ENCODE measurements at places on chromosomes 5 and 9.

GRCh38 chr9:123315635-123316034 lies 40.4 kb upstream of the CRB2 start:
- no peak for DNase-seq

DNA sequence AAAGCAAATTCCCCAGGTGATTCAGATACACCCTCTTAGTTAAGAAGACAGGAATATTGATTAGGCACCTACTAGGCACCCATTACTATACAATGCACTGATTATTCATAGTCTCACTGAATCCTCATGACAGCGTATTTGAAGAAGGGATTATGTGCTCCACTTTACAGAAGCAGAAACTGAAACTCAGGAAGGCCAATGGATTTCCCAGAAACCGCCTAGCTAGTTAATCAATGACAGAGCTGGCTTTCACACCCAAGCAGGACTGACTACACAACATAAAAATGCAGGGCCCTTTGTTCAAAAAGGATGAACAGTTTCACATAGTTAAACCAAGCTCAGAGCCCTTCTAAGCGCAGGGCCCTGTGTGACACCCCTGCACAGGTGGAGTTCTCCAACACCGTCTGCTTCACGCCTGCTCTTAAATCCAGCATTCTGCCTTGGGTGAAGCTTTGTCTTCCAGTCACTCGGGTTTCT lies 117.3 kb downstream of the TTLL11 start:
- no peak for DNase-seq

- DNase-seq, result no peak
These were observed 218.5 kb downstream of the PLK2 start for GRCh38 chr5:58241389-58241788.

DNA sequence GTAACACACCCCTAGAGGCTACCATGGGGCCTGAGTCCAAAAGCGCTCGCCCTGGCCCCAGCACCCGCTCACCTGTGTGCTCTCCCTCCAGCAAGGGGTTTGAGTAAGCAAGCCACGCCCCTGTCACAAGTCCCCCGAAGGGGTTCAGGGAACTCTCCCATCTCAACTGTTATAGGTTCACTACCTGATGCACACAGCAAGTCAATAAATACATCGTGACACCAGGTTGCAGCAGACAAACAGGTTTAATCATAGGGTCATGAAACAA lies 8.4 kb upstream of the CREBRF start:
- DNase-seq, result no peak

DNA sequence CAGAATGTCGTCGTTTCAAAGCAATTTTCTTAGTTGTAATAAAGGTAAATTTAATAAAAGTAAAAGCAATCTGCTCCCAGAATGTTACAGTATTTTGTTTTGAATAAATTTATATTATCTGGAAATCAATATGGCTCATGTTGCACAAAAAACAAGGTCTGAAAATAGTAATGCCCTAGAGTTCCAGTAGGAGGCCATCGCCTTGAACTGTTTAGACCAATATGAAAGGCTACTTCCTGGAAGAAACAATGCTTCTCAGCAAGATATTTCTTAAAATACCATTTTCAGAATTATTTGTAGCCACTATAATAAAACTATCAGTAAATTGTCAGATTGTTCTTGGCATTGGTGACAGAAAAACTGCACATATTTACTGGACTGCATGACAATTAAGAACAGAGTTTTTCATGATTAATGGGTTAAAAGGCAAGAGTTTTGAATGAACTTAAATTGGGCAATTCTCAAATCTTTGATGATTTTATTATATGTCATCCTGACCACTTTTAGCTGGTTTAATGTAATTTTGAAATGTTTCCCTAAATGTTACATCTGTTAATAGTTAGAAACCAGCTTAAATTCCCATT lies 153.2 kb downstream of the COMMD10 start:
- DNase-seq, result no peak

- DNase-seq, result no peak
These were observed 11.4 kb upstream of the ARSI start for GRCh38 chr5:150313921-150314716.

DNA sequence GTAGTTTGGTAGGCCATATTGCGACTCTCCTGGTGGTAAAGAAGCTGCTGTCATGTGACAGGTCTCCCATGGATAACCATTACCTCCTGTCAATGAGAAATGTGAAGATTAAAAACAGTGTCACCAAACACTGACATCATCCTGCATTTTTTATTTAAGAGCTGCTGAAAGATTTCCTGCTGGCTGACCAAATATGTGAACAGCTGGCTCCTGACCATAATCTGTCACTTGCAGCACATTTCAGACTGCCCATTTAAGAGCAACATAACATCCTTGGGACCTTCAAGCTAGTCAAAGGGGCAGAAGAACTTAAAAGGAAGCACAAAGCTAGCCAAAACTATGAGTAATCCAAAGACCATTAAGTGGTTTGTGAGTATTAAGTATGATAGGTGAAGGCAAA lies 288.0 kb downstream of the IZUMO3 start:
- DNase-seq, result no peak

DNA sequence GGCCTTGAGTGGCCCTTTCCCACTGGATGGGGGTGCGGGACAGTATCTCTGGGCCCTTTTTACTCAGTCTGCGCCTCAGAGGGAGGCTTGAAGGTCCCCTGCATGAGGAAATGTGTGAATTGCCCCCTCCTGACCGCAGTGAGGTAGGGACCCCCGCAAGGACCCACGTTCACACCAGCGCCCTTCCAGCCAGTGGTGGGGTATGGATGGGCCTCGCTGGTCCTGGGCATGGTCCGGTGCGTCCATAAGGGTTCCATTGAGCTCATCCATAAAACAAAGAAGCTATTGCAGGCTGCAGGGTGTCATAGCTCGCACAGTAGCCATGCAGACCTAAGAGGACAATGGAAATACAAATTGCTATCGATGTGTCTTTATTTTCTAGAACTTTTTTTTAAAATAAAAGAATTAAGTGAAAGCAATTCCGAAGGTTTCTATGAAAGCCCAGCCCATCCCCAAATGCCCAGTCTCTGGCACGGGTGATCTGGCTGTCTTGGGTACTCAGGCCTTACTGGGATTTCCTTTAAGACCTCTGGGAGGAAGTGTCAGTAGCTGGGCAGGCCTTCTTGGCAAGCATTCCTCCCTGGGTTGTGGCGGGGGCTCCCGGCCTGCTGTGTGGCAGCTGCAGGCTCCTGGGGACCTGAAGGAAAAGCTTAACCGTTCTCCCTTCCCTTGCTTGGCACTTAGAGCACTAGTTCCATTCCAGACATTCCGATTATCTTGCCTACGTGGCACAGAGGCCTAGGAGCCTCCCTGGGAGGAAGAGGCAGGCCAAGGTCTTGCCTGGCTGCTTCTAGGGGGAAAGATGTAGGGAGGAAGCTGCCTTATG lies 1.5 kb upstream of the SEMA5A start:
- DNase-seq, result no peak

DNA sequence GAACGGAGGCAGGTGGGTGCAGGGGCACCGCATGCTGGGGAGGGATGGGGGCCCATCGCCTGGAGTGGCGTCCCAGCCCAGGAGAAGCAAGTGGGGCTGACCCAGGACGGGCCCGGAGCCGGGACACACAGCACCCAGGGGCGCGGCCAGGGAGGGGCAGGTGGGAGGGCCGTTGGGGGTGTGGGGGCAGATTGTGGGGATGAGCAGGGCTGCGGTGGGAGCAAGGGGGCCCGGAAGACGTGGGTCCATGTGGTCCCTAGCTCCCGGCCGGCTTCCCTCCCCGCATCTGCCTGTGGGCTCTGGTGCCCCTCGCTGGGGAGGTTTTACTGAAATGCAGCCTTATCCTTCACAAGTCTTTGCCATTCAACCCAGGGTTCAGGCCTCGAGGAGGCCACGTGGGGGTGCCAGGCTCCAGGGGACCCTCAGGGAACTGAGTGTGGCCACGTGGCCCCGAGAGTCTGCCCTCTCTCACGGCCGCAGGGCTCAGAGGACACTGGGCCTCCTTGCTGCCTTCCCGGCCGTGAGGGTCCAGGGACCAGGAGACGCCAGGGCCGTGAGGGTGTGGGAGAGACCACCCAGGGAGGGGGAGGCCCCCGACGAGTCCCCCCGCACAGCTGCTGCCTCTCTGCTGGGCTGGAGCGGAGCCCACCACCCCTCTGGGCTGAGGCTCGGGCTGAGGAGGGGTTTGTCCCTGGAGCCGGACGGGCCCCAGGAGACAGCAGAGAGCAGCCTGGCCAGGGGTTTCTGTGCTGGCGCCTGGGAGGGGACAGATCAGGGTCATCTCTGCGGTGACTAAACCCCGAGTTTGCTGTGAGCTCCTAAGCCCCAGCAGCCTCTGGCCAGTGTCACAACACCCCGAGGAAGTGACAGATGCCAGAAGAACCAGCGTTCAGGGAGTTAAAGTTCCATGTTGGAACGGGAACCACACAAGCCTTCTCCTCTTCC lies 35.2 kb downstream of the SLC9A3 start:
- no peak for DNase-seq

DNA sequence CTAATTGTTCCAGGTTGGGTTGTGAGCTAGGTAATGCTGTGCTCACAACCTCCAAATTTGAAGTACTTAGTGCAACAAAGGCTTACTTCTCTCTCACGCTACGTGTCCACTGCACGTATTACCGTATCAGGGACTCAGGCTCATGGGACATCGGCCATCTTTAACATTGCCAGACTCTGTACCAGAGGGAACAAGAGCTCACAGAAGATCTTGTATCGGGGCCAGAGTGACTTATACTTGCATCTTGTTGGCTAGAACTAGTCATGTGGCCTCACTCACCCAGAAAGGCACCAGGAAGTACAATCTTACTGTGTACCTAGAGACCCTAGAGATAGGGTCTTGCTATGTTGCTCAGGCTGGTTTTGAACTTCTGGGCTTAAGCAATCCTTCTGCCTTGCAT lies 81.1 kb upstream of the KLF9 start:
- no peak for DNase-seq

GRCh38 chr9:129693741-129694140 lies 28.3 kb downstream of the PRRX2 start:
- no peak for DNase-seq

DNA sequence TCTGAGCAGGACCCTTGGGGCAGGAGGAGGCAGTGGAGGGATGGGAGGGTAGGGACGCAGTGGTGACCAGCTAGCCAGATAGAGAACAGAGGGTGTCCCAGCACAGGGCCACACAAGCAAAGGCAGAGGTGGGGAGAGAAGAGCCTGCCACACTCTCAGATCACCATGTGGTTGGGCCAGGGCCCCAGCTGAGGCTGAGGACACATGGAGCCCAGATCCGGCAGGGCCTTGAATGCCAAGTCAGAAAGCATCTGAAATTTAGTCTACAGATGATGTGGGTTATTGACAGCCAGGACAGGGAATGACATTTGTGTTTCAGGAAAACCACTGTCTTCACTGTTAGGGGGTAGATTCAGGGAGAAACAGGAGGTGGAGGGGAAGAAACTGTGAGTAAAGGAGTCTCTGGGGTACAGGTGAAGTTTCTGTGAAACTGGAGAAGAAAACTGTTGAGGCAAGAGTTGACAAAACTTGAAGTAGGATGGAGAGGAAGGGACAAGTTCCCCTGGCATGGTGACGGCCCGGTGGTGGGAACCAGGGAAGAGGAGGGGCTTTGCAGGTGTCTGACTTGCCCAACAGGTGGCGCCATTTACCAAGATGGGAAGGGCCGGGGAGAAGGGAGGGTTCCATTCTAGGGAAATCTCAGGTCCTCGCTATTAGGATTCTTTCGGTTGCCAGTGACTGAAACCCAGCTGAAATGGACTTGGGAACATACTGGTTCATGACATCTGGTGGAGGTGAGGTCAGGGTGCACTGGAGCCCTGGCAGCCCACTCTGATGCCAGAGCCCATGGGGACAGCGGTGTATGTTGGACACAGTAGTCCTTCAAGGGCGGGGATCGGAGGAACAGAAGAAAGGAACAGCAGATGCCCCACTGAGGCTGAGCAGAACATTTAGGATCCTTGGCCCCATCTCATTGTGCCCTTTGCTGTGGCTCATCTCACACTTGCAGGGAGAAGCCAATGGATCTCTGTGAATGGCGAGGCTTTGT lies 100.1 kb downstream of the KCNIP1 start:
- DNase-seq, result no peak

DNA sequence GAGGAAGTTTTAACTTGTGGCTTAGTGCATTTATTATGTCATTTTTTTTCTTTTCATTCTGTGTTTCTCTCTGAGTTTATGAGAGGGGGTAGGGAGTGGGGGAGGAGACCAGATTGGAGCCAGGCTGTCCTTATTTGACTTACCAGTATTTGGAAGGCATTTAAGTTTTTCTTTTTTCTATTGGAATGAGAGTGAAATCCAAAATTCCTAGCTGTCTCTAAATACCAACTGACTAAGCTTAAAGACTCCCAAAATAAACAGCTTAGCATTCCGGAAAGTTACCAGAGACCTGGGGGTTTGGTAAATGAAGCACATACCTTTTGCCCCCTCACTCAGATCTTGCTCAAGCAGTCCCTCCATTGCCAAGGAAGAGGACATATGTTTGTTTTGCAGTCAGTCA lies 581.9 kb upstream of the BRINP1 start:
- no peak for DNase-seq

DNA sequence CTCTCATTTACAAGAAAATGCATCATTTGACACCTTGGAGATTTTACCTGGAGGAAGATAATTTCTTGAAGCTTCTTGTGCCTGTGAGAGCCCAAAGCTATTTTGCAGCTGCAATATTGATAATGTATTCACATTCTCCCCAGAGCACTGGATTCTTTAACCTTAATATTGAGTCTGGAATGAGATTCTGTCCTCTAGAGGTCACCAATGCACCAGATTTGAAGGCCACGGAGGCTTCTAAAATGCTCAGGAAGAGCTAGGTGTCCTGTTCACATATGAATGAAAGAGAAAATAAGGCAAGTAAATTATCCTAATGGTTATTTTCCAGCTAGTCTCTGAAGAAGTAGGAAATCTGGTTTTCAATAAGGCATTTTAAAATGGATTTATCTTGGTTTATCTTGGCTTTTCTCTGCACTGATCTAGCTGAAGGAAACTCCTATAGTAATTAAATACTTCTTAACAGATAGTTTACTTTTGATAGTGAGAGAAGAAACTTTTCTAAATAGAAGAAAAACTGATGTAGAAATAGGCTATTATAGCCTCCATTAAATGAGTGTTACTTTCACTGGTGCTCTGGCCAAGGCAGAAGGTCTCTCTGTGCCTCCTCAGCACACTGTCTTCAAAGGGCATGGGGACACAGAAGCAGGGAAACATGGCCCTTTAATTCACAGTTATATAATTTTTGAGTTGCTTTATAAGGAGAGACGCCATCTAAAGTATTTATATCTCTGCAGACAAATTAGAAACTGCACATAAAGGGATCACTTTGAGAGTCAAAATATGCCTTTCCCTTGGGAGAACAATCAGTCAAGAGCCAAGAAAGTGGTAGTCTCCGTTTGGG lies 297.0 kb upstream of the ACTBL2 start:
- DNase-seq, result no peak

GRCh38 chr9:87479801-87480201 lies 17.9 kb upstream of the DAPK1 start:
- no peak for DNase-seq

DNA sequence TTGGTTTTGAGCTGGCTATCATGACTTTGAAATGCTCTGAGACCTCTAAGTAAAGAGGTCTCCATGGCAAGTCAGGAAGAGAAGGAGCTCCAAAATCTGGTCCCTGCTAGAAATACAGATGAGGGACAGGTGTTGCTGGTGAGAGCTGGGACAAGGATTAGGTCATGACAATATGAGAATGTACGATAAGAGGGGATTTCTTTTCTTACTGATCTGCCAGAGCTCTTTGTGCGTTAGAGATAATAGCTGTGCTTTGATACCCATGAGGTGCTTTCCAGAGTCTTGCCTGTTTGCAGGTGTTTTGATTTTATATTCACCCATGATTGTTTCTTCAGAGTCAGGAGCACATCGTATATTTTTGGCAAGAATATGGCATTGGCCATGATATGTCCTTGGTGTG lies 56.5 kb downstream of the ANKRD33B start:
- no peak for DNase-seq
